Muscle of arm (tissue), 14 donors: ENCODE measurements at places on chromosomes 12 and 14. TPM values are rescaled to one million over a fixed set of nuclear protein-coding genes. Genes with fewer than 3 reads are reported as not detected.

The TIGAR gene
- polyA plus RNA-seq, result 8.1 TPM

DNA sequence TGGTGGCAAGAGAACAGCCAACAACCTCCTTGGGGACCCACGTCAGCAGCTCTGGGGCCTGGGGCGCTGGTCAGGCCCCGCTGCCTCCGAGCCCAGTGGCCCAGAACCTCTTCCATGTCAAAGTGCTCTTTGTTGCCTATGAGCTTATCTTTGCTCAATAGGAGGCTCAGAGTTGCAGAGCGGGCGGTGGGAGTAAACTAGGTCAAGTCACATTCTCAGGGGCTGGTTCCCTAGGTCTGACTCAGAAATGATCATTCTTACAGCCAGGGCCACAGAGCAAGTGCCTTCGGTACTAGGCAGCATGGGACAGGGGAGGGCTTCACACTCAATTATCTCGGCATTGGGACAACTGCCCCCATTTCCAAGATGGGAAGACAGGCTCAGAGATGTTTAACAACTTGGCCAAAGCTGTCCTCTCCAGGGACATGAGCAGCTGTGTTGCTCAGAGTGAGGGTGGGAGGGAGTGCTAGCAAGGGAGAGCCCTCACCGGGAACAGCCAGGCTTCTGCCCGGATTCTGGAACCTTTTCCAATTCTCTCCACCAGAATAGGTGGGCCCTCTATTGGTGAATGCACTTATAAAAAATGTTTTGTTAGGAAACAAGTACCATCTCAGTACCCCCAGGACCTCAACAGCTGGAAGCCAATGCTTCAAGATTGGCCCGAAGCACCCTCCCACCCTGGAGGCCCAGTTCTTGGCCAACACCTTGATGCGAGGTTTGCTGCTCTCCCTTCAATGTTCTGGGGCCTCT is 11.9 kb downstream of the SLC25A29 start:
- DNase-seq, result no peak

DNA sequence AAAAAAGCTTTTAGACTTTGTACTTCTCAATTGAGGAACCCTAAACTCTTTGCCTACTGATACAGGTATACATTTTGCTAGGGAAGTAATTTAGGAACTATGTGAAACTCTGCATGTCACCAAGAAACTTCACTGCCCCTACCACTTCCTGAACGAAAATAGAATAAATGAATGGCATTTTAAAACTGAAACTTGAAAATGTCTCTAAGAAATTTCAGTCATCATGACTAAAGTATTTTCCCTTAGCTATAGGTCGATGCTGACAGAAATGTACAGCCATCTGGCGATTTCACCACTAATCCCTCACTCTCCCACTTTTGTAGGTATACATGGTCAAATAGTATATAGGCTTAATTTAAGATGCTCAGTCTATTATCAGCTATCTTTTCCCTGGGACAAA is 194.9 kb upstream of the SYT10 start:
- no peak for DNase-seq

- no peak for DNase-seq
Measured at GRCh38 chr14:30518867-30519560, 39.9 kb upstream of the G2E3 start.

- no peak for DNase-seq
Measured at GRCh38 chr14:74635847-74636246, 23.8 kb upstream of the LTBP2 start.

GRCh38 chr14:104845033-104845666 is 19.9 kb upstream of the CEP170B start:
- DNase-seq, result no peak
